NCI-H1694 (cell line): ENCODE measurements at places on chromosomes 2 and 18.

DNA sequence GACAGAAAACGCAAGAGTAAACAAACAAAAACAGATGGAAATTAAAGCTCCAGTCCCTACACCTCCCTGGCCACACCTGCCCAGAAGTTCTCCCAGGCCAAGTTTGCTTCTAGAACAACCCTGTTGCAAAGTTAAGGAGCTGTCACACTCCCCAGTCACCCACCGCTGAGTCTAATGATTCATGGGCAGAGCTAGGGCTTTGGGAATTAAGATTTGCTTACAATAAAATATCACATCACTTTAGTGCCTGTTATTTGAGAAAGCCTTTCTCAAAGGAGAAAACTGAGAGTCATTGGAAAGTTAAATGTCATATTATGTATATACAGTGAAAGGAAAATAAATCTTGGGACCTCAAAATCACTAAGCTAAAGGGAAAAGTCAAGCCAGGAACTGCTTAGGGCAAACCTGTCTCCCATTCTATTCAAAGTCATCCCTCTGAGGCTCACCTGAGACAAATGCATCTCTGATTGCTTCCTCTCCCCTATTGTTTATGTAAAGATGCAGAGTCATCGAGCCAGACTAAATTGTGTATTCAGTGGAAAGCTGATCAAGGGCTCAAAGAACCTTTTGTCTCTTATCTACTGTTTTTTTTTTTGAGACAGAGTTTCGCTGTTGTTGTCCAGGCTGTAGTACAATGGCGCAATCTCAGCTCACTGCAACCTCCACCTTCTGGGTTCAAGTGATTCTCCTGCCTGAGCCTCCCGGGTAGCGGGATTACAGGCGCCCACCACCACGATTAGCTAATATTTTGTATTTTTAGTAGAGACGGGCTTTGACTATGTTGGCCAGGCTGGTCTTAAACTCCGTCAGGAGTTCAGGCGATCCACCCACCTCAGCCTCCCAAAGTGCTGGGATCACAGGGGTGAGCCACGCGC lies 2.8 kb downstream of the CRYGB start:
- DNase-seq, result no peak

DNA sequence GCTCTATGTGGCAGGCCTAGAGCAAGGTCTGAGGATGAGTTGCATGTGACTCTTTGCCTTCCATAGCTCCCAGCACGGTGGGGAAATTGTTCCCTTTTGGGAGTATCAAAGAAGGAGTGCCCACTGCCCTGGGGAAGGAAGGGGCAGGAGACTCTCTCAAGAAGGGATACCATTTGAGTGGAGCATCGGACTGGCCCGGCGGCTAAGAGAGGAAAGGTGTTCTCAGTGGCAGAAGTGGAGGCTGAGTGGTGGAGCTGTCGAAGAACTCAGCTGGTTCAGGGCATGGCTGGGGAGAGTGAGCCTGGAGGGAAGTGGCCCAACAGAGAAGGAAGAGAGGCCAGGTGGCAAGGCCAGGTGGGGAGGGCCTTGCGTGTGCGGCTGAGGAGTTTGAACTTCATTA lies 235.2 kb downstream of the DYSF start:
- DNase-seq, result no peak

DNA sequence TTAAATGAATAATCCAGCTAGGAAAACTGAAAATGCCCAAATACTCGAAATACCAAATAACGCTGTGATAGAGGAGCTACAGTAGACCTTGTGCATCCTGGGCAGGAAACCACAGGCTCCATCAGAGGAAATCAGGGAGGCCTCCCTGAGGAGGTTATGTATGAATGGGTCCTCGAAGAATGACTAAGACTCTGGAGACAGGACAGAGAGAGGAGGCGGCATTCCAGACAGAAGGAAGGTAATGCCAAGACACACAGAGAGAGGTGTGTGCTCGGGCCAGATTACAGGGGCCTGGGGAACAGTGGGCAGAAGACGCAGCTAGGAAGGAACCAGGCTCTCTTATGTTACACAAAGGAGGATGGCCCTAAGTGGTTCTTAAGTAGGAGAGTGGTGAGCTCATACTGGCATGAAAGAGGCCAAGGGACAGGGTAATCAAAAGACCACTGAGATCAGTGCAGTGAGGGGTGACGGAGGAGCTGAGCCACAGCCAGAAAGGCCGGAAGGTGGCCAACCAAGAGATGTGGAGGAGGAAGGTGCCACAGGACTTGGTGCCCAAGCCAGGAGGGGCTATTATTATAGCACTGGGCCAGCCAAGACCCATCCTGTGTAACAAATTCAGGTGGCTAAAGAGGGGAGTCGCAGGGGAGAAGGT lies 9.9 kb downstream of the ST3GAL5 start:
- no peak for DNase-seq

GRCh38 chr2:134002391-134002790 lies 251.5 kb upstream of the MGAT5 start:
- DNase-seq, result no peak

GRCh38 chr2:45182667-45183295 lies 173.5 kb upstream of the SIX2 start:
- no peak for DNase-seq

- no peak for DNase-seq
These were observed 106.8 kb upstream of the TMEM178A start for GRCh38 chr2:39558906-39559305.

DNA sequence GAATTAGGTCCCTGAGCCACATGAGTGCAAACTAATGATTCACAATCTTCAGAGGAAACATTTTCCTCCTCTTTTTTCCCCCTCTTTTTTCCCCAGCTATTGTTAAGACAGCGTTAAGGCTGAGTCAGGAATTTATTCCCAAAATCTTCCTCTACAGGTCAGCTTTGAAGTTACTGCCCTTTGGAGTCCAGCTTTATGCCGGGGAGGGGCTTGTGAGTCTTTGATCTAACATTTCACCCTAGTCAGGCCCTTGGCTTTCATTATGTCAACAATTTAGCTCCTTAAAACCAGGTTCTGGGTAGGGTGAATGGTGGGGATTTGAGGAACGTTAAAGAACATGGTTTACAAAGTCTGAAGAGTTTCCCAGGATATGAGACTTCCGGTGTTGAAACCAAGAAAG lies 91.0 kb upstream of the LYPD1 start:
- no peak for DNase-seq

GRCh38 chr2:191023235-191023679 lies 9.3 kb upstream of the STAT1 start:
- DNase-seq, result no peak

DNA sequence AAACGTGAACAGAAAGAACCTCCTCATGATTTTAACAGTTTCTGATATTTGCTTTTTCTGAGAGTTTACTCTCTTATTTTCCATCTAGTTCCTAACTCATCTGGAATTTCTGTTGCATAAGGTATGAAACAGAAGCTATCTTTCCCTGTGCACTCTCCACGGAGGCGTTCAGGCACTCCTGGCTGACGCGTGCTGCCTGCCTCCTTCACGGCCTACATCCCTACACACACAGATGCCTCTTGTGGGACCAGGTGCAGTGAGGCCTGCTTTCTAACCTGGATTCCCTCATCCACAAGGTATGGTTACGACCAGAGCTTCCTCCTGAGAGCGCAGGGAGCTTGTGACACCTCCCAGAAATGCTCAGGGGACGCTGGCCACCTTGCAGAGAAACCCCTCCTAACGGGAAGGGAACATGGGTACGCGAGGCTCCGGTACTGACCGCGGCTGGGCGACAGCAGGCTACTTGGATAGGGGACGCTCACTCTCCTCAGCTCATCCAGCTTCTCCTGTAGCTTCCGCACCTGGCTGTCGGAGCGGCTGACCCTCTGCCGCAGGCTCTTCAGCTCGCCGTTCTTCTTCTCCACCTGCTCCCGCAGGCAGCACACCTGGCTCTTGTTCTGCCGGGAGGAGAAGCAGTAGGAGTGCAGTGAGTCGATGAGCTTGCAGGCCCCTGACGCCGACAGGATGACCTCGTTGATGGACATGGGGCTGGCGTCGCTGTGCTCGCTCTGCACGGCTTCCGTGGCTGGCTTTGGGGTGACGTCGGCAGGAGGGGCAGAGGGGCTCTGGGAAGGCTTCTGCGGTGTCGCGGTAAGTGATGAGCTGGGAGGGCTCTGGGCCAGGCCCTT lies 4.3 kb downstream of the THAP4 start:
- DNase-seq, result no peak

DNA sequence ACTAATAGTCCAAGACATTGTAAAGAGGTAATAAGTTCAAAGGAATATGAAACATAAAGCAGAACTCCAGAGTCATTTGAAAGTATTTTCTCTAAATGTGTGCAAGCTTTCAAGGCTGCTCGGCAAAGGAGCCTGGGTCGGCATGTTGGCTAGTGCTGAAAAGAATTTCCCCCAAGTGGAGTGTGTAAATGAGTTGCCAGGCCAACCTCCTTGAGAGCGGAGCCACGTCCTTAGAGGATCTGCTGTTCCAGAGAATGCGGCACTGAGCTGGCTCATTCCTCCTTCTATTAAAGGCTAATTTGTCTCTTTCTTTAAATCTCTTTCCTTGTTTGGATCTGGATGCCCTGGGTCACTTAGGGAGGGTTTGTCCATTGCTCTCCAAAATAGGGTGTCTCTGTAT lies 127.5 kb downstream of the RDH14 start:
- no peak for DNase-seq

DNA sequence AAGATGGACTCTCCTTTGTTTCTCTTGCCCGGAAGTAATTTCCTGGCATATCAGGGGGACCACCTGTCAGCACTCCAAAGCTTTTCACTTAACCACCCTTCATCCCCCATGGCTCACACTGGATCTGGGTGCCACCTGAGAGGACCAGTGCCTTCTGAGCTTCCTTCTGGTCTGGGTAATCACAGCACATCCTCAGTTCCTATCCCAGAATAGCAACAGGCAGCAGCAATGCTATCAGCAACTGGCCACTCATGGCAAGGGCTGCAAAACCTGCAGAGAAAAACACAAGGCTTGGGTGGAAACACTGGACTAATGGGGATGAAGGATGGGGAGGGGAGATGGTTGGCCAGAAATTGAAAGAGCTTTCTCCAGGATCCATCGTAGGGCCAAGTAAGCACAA lies 59.9 kb upstream of the STPG4 start:
- no peak for DNase-seq

GRCh38 chr2:70808983-70809958 lies 11.1 kb downstream of the CLEC4F start:
- no peak for DNase-seq

DNA sequence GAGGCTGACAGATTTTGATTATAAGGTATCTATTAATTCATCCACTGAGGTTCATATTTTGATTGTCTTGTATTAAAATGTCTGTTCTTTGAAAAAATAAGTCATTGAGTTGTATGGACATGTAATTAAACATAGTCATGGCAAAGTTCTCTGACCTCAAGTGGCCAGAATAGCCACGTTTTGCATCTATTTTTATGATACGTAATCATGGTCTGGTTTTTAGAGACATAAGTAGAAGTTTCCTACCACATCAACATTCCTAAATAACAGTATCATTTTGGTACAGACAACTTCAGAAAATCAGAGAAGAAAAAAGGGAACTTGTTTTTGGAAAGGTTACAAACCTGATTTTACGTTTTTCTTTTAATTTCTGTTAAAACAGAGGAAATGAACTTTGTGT lies 47.6 kb downstream of the COL5A2 start:
- no peak for DNase-seq

GRCh38 chr2:23385748-23386338 lies 864 bp downstream of the KLHL29 start:
- no peak for DNase-seq

DNA sequence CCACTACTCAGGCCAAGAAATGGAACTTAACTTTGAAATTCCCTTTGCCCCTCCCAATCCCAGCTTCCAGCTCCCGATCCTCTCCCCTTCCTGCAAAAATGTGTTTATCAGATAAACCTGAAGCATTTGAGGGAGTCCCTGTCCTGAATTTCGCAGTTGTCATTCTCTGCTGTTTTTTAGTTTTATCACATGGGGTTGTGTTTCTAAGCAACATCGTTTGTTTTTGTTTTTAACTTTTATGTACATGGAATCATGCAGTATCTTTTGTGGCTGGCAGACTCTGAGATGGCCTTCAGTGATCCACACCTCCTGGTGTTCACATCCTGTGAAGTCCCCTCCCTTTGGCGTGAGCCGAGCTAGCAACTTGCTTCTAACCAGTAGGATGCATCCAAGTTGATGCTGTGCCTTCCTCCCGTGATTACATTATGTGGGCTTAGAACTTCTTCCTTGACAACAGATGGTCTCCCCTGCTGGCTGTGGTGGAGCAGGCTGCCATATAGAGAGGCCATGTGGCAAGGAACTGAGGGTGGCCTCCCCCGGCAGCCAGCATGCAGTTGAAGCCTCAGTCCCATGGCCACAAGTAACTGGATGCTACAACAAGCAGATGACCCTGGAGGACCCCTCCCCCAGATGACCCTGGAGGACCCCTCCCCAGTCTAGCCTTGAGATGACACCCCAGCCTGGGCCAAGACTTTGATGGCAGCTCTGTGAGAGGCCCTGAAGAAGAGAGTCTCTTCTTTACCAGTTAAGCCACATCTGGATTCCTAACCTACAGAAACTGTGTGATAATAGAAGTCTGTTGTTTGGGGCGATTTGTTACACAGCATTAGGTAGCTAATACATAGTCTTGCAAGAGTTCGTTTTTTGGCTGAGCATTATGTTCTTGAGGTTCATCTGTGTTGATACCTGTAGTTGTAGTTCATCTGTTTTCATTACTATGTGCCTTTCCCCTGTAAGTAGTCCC lies 27.7 kb downstream of the SH3BP4 start:
- no peak for DNase-seq

DNA sequence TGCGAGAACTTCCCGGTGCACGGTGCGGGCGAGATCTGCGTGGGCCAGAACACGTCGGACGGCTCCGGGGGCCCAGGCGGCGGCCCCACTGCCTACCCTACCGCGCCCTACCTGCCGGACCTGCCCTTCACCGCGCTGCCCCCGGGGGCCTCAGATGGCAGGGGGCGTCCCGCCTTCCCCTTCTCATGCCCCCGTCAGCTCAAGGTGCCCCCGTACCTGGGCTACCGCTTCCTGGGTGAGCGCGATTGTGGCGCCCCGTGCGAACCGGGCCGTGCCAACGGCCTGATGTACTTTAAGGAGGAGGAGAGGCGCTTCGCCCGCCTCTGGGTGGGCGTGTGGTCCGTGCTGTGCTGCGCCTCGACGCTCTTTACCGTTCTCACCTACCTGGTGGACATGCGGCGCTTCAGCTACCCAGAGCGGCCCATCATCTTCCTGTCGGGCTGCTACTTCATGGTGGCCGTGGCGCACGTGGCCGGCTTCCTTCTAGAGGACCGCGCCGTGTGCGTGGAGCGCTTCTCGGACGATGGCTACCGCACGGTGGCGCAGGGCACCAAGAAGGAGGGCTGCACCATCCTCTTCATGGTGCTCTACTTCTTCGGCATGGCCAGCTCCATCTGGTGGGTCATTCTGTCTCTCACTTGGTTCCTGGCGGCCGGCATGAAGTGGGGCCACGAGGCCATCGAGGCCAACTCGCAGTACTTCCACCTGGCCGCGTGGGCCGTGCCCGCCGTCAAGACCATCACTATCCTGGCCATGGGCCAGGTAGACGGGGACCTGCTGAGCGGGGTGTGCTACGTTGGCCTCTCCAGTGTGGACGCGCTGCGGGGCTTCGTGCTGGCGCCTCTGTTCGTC lies 1.7 kb downstream of the FZD7 start:
- no peak for DNase-seq

DNA sequence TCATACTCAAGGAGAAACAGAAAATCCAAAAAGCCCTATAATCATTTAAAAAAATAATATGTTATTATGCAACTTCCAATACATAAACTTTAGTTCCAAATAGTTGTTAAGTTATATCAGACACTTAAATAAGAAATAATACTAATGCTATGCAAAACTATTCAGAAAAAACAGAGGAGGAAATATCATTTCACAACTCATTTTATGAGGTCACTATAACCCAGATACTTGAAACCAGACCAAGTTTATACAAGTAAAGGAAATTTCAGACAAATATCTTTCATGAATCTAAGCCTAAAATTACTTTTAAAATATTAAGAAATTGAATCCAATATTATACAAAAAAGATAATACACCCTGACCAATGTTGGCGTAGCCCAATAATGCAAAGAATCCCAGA lies 260.8 kb downstream of the CD226 start:
- no peak for DNase-seq
